ENCODE measurements at places on chromosomes 5 and 9.

DNA sequence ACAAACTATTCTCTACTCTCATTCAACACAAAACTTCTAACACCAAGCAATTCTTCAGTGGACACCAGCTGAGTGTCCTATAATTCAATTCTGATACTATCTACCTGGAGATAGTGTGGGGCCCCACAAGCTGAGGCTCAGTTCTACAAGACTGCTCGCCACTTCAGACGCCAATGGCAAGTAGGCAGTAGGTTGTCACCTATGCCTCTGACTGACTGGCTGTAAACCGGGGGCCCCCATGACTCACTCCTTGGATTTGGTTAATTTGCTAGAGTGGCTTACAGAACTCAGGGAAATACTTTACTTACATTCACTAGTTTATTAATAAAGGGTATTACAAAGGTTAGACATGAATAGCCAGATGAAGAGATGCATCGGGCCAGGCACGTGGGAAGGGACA, 21.5 kb downstream of the INIP start:
- no peak for DNase-seq

- no peak for DNase-seq
Observed at GRCh38 chr9:136838314-136839228, 3.7 kb upstream of the AJM1 start.

- no peak for DNase-seq
Observed at GRCh38 chr9:111691672-111692329, 30.4 kb downstream of the GNG10 start.

GRCh38 chr9:135622415-135623020, 16.8 kb downstream of the GLT6D1 start:
- no peak for DNase-seq
